ENCODE measurements at places on chromosomes 12 and 14.

GRCh38 chr12:60165781-60166180 lies 570.0 kb downstream of the SLC16A7 start:
- DNase-seq, result no peak

DNA sequence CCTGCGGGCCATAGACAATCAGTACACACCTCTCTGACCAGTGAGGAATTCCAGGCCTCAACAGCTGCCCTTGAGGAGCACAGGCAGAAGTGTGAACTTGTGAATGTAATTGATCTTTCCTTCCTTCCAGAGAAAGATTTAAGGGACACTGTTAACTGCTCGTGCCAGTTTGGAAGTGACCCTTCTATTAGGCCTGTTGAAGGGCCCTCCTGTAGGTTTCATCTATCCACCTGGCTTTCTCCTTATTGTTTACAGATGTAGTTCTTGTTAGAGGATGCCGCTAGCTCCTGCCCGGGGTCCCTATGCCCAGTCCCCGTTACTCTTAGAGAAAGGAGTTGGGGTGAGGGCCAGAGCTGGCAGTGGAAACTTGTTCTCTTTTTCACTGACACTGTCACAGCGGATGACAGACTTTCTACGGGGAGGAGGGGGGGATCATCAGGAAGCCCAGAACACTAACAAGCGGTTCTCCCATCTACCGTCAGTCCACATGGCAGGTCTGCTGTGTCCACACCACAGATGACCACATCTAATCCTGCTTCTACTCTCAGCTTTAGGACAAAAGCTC lies 42.6 kb downstream of the SH2B3 start:
- DNase-seq, result no peak

DNA sequence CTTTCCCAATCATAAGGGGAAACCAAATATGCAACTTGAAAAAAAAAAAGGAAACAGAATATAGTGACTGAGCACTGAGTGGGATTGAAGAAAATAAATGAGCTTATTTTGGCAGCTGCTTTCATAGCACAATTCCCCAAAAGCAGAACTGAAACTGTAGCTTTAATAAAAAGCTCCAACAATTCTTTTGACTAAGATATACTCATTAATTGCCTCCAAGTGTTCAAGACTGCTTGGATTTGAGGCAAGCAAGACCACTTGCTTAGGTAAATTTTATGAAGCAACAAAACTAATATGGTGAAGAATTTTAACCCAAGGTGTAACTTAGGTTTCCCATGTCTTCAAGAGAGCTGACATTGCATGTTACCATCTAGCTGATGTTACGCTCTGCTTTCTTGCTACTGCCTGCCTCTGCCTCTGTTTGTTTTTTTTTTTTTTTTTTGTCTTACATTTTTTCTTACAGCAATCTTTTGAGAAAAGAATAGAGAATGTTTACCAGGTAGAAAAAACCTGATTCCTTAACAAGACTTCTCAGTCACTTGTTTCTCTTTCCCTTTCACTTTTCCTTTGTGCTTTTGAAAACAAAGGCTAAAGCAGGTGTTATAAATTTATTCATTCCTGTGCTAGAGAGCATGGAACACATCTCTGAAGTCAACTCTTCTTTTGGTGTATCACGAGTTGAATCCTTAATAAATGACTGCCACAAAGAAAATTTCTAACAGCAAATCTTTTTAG lies 134.4 kb downstream of the BCAT1 start:
- no peak for DNase-seq

GRCh38 chr14:63551332-63551731 lies 8.2 kb upstream of the PPP2R5E start:
- peak; percentile 54 for DNase-seq

GRCh38 chr12:46214668-46215436 lies 54.0 kb downstream of the SLC38A1 start:
- no peak for DNase-seq

- peak; percentile 87 for DNase-seq
Measured at GRCh38 chr12:57280211-57281062, 29.4 kb upstream of the STAC3 start.

- no peak for DNase-seq
Measured at GRCh38 chr14:81980601-81981306, 447.1 kb upstream of the SEL1L start.

GRCh38 chr12:87518481-87518880 lies 510.7 kb downstream of the C12orf50 start:
- DNase-seq, result no peak

GRCh38 chr12:66599816-66600215 lies 79.1 kb downstream of the GRIP1 start:
- no peak for DNase-seq

DNA sequence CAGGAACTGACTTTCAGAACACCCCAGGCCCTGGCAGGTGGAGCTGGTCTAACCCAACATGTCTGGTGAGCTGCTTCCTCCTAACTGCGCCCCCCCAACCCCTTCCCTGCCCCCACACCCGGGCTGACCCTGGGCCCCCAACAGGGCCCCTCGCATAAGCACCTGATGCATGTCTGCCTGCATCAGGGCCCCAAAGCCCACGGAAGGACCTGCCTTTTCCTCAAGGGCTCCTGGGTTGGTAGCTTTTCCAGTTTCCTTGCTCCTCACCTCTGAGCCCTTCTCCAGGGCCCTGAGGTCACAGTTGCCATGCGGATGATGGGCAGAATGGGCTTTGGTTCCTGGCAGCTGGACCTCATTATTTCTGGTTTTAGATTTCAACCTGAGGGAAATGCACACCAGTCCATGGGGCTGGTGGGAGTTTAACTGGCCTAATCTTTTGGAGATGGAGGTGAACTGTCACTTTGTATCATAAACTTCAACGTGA lies 18.5 kb downstream of the TESC start:
- no peak for DNase-seq

GRCh38 chr12:122643207-122643805 lies 59.9 kb downstream of the HCAR2 start:
- DNase-seq, result no peak
